AG08395 (cell line): ENCODE measurements at places on chromosomes 2 and 18.

GRCh38 chr2:215782295-215782694 lies 231.1 kb downstream of the MREG start:
- no peak for DNase-seq

DNA sequence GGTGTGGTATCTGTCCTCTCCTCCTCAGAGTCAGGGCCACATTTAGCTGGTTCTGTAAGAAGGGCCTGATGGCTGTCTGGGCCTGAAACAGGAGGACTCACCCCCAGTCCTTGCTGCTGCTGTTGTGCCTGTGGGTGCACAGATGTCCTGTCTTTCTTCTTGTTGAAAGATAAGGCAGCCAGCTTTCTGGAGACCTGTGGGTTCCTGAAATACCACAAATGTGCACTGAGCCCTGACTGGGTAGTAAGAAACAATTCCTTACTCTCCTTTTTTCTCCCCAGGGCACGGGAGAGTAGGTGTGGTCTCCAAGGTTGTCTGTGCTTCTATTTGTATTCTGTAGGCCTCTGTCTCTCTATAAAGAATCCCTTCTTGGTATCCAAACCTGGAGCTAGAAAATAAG lies 96.2 kb upstream of the DLX2 start:
- DNase-seq, result no peak

DNA sequence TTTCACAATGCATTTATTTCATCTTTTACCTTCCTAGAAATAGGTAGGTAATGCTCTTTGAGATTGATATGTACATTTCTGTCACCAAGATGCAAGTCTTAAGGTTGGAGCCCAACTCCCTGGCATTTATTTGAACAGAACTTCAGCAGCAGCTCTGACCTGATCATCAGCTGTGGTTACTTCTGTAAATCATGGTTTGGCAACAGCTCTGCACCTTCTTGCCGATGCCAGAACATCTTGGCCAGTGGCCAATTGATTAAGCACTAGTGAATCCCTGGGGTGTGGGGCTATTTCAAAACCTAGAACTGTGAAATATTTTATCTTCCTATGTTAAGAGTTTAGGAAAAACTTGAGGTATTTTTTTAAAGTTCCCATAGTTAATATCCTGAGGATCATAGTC lies 124.8 kb upstream of the NYAP2 start:
- no peak for DNase-seq

DNA sequence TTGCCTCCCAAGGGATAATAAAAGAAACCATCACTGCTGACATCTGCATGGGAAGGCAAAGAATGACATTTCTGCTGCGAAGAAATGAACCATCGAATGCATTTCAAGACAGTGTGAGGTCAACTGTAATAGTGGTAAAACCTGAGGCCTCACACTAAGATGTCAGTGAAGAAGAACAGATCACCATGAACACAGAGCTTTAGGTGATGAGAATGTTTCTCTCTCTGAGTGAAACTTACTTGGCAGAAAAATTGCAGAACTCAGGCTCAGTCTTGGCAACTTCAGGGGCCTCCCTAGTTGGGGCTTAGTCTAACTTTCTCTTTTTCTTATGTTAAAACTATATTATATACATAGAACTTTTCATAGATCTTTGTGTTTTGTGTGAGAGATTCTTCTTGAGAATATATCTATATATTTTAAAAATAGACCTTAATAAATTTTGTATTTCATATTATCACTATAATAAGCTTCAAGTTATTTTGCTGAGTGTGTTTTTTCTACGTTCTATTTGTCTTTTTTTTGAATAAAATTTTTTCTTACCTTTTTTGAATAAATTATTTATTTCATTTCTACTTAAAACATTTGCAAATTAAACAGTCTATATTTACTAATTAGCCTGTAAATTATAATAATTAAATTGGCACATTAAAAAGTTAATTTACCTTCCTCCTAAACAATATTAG lies 427.5 kb upstream of the TRIB2 start:
- no peak for DNase-seq

DNA sequence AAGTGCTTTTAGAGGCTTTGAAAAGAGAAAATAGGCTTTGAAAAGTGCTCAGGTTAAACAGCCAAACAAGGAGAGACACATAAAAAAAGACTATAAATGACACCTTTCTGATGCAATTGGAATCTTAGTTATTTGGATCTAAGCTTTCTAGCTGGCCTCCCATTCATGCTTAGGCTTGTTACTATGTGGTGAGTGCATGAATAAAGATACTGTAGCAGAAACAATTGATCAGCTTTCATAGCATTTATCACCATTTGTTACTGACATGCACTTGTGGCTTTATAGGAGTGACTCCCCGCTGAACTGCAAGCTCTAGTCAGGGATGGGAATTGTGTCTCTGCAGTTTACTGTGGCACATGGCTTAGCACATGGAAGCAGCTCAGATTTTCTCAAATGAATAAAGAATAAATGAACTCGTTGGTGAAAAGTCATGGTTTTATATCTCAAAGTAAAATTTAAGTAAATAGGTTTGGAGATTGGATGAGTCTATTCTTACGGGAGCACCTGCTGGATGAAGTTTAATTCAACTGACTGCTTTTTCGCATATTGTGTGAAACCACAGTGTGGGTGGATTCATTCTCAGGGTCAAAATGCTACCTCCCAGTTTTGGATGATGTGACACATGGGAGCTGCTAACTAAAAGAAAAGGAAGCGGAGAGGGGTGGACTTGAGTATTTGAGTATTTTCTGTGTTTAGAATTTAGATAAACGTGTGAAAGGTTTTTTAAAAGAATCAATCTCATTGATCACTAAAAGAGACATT lies 91.1 kb upstream of the NOL4 start:
- no peak for DNase-seq

DNA sequence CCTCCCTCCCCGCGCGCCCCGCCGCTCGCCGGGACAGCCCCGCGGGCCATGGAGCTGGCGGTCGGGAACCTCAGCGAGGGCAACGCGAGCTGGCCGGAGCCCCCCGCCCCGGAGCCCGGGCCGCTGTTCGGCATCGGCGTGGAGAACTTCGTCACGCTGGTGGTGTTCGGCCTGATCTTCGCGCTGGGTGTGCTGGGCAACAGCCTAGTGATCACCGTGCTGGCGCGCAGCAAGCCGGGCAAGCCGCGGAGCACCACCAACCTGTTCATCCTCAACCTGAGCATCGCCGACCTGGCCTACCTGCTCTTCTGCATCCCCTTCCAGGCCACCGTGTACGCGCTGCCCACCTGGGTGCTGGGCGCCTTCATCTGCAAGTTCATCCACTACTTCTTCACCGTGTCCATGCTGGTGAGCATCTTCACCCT lies 865 bp downstream of the GALR1 start:
- no peak for DNase-seq

GRCh38 chr2:238121511-238122286 lies 16.8 kb upstream of the KLHL30 start:
- DNase-seq, result no peak

GRCh38 chr18:23450022-23450421 lies 3.1 kb upstream of the RIOK3 start:
- DNase-seq, result no peak

DNA sequence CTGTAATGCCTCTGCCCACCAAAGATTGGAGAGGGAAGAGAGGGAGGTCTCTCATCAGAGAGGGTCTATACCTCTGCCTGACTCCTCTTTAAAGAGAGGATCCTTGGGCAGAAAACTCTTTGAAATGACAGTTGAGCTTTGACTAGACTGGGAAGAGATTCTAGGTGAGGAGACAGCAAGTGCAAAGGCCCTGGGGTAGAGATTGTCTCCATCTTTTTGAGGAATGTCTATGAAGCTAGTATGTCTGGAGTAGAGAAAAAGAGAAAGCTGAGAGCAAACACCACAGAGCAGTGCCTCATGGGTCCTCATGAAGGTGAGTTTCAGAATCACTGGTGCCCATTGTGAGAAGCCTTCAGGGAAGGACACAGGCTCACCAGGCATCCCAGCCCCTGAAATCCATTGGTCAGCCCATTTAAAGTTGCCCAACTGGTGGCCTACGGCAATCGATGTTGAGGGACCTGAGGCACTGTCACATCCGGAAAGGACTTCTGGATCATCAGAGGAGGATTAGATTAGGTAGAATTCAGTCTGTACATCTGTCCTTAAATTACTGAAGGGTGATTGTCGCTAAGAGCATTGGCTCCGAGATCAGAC lies 31.5 kb downstream of the LBH start:
- DNase-seq, result no peak

DNA sequence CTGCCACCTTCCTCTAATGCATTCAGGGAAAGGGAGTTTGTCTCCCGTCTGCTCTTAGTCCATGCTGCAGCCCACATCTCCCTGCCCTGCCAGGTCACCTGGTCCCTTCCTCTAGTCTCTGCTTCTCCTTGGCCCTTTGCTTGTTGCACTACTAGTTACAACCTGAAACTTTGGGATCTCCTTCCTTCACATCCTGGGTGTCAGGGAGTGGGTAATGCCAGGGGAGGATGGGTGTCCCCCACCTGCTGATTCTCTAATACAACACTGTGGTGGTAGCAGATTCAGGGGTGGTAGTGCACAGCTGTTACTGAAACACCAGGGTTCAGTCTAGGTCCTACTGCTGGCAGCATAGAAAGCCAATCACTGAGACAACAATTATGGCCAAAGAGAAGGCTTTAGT lies 31.2 kb upstream of the COX7A2L start:
- DNase-seq, result no peak

DNA sequence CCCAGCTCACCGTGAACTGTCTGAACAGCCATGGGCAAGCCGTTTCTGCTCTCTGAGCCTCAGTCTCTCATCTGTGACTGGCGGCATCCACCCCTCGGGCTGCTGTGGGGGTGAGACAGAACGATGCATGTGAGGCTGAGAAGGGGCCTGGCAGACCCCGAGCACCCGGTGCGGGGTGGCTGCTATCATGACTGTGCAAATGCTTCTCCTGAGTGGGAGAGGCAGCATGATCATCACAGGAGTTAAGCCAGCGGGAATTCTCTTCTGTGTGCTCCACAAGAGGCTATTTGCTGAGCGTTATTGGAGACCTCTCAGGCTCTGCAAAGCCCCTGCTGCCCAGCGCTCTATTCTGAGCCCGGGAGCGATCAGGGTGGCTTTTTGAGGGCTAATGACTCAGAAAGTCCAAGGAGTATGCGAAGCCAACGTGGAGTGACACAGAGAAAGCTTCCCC lies 45.8 kb upstream of the ID2 start:
- DNase-seq, result no peak

DNA sequence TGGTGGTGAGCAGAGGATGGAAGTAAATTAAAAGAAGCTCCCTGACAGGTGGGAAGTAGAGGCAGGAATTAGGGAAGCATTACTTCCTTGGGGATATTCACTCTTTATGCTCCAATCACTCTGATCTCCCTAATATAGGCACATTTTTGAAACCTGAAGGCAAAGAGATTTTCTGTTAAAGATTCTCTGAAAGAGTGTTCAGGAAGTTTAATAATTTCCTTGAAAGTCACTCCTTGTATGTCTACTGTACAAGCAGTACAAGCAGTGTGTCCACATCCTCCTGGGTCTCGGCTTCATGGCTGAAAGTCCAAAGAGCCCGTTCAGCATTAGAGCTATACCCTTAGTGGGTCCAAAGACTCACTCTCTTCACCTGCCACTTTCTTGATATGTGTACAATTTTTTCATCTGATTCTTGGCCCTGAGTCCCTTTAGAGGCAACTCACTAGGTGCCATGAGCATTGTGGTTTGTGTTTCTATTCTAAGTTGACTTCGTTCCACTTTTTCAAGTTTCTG lies 60.2 kb downstream of the AAK1 start:
- no peak for DNase-seq

GRCh38 chr18:8498905-8499304 lies 110.3 kb upstream of the RAB12 start:
- no peak for DNase-seq

DNA sequence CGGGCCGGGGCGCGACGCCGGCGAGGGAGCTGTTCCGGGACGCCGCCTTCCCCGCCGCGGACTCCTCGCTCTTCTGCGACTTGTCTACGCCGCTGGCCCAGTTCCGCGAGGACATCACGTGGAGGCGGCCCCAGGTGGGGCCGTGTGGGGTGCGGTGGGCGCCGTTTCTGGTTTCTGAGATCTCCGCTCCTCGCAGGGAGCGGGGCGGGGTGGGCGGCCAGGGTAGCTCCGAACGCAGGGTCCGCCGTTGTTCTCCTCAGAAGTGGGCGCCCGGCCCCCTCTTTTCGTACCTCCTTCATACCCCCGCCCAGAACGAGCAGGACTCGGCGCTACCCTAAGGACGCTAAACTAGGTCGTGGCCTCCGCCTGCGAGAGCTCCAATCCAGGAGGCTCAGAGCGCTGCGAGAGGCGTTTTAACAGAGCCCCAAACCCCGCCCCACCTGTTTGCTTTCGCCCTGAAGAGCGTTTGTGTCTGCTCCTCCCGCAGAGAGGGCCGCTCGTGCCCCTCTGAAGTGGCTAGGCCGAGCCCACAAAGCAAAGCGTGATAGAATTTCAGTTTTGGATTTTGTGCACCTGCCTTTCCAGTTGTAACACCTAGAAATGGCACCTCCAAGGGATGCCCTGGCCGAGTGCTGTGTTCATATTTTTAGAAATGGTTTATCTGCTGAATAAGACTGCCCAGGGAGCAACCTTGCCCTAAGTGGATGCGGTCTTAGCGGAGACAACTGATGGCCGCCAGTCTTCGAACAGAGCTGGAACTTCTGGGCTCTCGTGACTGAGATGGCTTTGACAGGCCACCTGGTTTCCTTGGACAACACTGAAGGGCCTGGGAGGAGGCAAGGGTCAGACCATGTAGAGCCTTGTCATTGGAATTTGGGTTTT lies 626 bp downstream of the CAPN10 start:
- DNase-seq, result no peak

GRCh38 chr2:200615247-200615646 lies 29.4 kb downstream of the AOX1 start:
- peak; percentile 76 for DNase-seq

GRCh38 chr2:107525406-107525805 lies 301.3 kb upstream of the RGPD4 start:
- no peak for DNase-seq

DNA sequence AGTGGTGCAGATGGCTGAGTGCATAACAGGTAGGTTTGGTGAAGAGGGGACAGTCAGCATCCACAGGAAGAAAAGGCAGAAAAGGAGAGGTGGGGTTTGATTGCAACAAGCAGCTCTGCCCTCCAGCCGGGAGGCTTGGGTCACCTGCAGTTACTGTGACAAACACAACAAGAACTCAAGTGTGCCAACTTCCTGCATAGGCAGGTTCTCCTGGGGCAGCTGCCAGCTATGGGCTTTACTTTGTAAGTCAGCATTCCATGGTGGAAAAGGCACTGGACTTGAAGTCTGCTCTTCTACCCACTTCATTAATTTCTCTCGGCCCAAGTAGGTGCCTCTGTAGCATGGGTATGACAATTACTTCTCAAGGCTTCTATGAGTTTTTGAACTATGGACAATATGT lies 98.9 kb downstream of the MYT1L start:
- DNase-seq, result no peak

DNA sequence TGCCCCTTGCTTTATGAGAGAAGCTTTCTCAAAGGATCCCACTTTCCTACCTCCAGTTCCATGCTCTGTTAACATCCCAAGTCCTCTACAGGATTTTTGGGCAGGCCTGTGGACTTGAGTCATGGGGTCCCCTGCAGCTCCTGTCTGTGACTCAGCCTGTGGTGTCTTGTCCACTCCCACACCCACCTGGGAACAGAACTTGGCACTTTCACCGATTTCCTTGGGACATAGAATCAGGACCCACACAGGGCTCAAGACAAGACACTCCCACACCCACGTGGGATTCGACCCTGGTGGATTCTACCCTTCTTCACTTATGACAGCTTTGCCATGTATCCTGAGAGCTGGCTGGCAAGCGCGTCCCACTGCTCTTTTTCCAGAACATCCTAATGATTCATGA lies 30.7 kb upstream of the HDAC4 start:
- DNase-seq, result no peak
